ENCODE measurements at places on chromosomes 5 and 9.

GRCh38 chr9:130240410-130241197 is 25.0 kb upstream of the HMCN2 start:
- no peak for DNase-seq

GRCh38 chr9:128393145-128393775 is 22.1 kb downstream of the URM1 start:
- no peak for DNase-seq

DNA sequence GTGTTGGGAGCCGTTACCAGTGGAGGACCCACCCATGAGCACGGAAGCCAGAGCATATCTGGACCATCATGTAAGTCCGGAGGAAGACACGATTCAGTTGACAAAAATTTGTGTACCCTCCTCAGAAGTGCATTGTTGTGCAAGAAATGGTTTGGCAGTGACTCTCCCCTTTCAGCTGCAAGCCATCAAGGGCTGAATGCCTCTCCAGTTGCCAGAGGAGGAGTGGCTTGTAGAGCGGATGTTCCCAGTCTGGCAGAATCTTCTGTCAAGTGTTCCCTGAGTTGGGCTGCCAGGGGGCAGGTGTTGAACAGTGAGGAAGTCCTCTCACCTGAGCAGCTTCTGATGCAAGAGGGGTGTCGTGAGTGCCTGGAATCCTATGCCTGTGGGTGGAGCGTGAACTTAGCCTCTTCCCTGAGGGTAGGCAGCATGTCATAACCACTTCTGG is 27.6 kb upstream of the CDKN2AIPNL start:
- no peak for DNase-seq

DNA sequence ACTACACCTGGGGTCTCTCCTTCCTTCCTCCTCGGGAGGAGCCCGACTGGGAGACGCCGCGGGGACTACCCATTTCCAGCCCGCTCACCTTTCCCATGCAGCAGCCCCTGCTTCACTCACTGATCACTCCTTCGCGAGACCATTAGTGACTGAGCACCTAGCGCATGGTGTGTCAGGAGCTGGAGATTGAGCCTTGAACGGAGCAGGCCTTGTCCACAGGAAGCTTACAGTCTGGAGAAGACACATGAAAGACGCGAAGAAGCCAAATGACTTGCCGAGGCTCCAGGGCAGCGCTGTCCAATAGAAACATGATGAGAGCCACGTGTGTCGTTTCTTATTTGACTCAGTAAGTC is 283 bp upstream of the CFAP90 start:
- no peak for DNase-seq

DNA sequence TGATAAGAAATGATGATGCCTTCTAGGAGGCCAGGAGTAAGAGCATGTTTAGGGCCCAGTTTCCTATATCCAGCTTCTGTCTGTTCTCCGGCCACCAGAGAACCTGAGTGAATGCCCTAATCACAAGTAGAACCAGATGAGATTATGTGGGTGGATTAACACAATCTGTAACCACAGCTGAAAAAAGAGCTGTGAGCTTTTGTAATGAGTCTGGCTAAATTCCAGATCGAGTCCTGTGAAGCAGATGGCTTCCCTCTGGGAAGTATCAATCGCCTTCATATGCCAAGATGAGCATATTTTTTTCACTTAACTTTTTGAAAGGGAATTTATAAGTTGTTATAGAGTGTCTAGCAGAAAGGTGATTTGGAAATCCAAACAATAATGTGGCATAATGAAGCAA is 99.8 kb downstream of the NNT start:
- no peak for DNase-seq
